ENCODE measurements at places on chromosomes 6 and 20.

- no peak for DNase-seq
Observed at GRCh38 chr20:63554361-63555278, 661 bp downstream of the FNDC11 start.

DNA sequence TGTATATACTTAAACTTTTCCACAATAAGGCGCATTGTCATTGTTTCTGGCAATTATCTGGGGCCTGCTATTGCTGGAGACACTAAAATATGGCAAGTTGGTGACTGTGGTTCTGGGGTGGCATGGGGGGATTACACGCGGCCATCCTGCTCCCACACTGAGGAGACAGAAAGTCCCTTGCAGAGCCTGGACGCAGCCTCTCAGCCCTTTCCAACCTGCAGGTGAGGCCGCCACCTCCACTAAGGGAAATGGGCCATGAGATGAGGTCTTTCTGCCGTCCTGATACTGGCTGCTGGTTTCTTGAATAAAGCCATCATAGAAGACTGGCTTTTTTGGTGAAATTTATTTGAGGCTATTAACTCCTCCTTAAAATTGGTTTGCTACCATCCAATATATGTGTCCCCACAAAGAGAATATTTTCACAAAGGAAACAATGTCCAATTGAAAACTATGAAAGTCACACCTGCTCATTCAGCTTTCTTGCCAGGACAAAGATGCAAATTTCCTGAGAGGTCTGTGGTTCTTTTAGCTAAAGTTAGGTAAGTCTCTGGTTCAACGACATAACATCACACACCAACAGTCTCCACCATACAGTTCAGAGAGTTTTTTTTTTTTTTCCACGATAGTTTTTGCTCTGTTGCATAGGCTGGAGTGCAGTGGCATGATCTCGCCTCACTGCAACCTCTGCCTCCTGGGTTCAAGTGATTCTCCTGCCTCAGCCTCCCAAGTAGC lies 13.0 kb downstream of the TXNDC5 start:
- no peak for DNase-seq

- DNase-seq, result no peak
Observed at GRCh38 chr6:148064406-148065134, 278.1 kb upstream of the SASH1 start.

DNA sequence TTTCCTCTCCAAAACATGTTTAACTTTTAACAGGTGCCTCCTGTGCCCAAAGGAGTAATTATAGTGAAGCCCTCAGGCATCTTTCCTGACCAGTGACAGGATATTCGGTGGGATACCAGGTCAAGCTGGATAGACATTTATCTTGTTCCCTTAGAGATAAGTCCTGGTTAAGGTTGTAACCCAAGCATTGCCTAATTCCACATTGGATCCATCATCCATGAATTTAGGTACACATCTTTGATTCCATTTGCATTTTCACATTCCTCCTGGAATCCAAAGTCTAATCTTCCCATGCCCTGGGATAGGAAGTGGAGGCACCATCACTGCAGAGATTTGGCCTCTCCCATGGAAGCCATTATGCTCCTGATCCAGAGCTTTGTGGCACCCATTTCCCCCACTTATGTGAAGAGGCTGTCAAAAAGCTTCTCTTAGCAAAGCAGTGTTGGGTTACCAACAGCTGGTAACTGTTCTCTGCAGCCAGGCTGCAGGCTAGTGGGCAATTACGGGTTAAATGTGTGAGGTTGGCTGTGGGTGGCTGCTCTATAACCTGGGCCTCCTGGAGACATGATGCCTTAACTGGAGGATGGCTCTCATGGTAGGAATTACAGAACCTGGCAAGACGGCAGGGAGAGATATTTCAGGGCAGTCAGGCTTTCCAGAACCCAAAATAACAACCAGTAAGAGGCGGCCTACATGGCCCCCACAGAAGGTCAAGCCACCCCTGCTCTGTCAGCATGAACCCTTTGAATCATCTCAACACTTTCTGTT lies 96.9 kb upstream of the VGLL2 start:
- no peak for DNase-seq

GRCh38 chr6:44985006-44985405 lies 343.1 kb upstream of the RUNX2 start:
- DNase-seq, result no peak

GRCh38 chr6:117264692-117265409 lies 507 bp upstream of the VGLL2 start:
- DNase-seq, result no peak

GRCh38 chr20:38863024-38863851 lies 57.7 kb downstream of the PPP1R16B start:
- DNase-seq, result peak; percentile 44

DNA sequence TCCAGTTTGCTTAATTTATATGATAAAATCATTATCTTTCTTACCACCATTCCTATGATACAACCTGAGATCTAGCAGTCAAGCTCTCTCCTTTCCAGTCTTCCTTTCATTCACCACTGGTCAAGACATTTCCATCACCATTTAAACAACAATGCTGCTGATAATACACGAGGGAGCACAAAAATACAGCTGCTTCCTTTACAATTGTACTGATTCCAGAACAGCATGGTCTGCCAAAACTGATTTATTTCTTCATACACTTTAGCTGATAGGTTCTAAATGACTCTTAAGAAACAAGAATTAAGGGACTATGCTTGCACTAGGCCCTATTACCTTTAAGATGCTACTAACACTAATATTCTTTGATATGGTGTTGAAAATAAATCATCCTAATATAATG lies 65.0 kb downstream of the EPM2A start:
- no peak for DNase-seq

- DNase-seq, result no peak
Observed at GRCh38 chr6:84798257-84798656, 33.9 kb upstream of the TBX18 start.

DNA sequence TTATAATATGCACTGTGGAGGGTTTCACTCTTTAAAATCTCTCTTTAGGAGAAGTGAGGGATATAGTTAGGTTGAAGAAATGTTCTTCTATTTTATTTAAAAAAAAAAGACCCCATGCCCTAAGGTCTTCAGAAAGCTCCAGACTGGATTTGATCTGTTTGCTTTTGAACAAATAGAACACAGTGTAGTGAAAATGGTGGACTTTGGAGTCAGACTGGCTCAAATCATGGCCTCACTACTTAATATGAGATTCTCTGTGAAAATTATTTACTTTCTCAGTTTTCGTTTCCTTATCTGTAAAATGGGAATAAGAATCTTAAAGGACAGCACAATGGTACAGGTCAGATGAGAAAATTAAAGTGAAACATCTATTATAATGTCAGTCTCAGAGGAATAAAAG lies 203.9 kb downstream of the ASCC3 start:
- no peak for DNase-seq

- no peak for DNase-seq
Observed at GRCh38 chr20:58713801-58714339, 21.3 kb downstream of the NPEPL1 start.

DNA sequence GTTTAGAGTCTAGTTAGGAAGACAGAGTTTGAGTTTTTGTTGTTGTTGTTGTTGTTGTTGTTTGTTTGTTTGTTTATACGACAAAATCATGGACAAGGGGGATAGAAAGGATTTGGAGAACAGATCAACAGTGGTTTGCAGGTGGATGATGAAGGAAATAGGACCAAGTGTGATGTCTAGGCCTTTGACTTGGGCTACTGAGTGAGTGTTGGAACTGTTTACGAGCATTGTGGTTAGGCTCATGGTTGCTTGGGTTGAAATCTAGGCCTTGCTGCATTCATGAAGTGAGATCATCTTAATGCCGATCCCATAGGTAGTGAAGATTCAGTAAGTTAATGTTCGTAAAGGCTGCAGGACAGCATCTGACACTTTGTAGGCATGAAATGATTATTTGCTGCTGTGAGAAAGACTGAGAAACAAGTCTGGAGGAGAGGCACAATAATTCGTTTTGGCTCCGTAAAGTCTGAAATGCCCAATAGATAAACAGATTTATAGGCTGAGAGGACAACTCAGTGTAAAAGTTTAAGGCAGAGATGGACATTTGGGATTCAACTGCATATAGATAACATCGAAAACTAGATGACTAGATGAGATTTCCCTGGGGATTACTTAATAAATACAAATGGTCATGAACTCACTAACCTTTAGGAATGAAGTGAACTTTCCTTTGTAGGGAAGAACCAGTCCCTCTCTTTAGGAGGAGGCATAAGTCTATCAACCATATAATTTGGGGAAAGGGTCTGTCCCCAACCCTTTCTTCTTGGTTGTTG lies 70.0 kb downstream of the HDDC2 start:
- no peak for DNase-seq

GRCh38 chr6:141290941-141291721 lies 841.6 kb upstream of the GJE1 start:
- no peak for DNase-seq

- no peak for DNase-seq
Observed at GRCh38 chr6:41625442-41625841, 12.8 kb upstream of the MDFI start.

DNA sequence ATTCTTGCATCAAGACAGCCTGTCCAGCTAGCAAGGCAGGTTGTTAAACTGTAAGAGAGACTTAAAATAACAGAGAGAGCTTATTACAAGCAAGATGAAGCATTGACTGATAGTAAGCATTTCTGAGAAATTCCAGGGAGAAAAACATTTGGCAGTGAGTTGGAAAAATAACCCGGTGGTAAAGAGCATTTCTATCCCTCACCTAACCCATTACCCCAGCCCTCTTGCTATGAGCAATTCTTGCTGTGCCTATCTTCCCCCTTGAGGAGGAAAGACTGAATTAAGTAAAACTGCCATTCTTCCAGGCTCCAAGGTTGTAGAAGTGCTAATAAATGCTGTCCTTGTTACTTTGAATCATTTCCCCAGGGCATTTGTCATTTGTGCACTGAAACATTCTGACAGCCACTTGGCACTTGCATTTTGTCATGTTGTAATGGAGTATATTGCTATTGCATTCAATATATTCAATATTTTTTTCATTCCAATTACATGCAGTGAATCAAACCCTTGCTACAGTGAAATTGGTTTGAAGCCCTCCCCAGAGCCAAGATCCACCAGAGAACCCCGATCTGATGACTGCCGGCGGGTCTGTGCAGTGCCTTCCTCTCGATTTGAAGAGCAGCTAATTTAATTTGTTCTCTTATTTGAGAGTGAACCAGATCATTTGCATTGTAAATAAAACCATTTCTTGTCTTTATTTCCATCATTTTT lies 291.1 kb downstream of the HIVEP2 start:
- DNase-seq, result no peak

DNA sequence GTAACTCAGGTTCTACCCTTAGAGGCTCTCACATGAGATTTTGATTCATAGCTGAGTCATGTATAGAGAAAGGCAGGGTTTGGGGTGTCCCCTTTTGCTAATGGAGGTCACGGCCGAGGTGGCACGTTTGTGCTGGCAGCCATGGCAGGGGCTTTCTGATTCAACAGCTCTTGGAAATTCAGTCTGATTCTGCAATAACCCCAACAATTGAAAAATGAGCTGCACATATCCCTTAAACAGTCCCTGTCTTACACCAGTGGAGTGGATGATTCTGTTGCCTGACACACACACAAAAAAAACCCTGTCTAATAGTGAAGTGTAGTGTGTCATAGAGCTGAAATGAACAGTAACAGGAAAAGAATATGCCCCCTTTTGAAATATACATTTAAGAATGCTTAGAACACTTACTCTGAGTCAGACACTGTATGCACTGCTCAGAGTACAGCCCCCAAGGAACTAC lies 40.4 kb upstream of the ARG1 start:
- DNase-seq, result no peak

- no peak for DNase-seq
Observed at GRCh38 chr6:52566853-52567279, 10.0 kb downstream of the TRAM2 start.

DNA sequence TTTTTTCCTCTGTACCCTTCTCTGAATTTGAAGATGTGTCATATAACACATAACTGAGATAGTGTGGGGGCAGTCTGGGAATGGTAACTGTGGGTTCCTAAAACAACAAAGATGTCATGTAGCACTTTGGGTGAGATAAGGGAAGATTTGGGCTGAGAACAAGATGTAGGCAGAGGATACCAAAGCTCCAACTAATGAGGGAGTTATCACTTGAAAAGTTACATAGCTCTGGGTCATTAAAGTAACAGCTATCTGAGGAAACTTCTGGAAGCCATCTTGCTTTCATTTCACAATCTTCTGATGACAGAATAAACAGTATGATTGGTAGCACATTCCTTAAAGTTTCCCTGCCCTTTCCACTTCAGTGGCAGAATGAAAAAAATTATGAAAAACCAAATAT lies 255.4 kb downstream of the TBX18 start:
- DNase-seq, result no peak

- no peak for DNase-seq
Observed at GRCh38 chr6:163572612-163573011, 158.1 kb downstream of the QKI start.

- no peak for DNase-seq
Observed at GRCh38 chr6:106702046-106702445, 72.7 kb downstream of the QRSL1 start.

DNA sequence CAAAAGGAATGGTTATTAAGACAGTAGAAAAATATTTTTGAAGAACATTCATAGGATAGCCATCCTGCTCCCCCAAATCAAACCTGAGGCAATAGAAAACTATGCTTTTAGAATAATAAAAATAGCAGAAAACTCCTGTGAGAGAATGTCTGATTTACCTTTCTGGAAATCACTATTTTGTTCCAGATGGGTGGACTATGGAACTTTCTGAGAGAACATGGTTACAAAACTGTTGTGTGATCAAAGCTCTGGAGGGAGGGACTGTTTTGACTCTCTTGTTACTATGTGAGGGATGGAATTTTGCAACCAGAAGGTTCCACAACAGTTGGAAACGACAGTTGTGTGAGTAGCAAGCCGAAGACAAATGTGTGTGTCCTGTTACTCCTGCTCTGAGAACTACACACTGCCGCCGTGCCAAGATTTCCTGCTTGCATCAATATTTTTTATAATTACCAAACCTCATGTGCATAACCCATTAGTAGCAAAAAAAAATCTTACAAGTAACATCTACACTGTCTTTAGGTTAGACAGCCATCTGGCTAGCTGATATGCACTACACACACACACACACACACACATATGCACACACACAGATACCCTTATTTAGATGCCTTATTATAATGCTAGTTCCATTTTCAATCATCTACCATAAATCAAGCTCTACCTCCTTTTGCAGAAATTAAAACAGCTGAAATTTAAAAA lies 11.0 kb upstream of the HIVEP1 start:
- no peak for DNase-seq

DNA sequence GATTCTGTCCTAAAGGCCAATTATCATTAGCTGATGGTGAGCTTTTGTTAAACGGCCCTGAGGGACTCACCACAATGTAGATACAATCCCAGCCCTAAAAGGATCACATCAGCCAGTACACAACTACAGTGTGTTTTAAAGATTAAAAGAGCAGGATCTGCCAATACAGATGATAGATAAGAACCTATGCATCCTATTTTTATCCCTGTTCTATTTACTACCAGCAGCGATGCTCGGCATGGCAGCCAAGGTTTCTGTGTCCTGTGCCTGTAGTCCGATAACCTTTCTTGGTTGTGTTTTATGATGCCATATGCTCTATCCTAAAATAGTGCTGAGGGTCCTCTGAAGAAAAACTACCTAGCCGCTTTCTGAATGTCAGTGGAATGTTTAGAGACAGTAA lies 289.4 kb downstream of the PHACTR1 start:
- DNase-seq, result no peak

- DNase-seq, result peak; percentile 19
Observed at GRCh38 chr6:111973118-111973761, 80.7 kb upstream of the CCN6 start.
